ENCODE measurements at places on chromosomes 2 and 18.

GRCh38 chr2:192718340-192718739, 523.6 kb upstream of the TMEFF2 start:
- no peak for DNase-seq

- no peak for DNase-seq
Observed at GRCh38 chr2:196591621-196592022, 47.9 kb upstream of the CCDC150 start.

DNA sequence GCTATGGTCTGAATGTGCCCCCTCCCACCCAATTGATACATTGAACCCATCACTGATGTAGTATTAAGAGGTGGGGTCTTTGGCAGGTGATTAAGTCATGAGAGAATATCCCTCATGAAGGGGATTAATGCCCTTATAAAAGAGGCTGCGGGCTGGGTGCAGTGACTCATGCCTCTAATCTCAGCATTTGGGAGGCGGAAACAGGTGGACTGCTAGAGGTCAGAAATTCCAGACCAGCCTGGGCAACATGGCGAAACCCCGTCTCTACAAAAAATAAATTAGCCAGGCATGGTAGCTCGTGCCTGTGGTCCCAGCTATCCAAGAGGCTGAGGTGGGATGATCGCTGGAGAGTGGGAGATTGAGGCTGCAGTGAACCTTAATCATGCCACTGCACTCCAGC, 14.3 kb downstream of the POLR2D start:
- no peak for DNase-seq

GRCh38 chr2:64617631-64618151, 36.0 kb downstream of the SERTAD2 start:
- DNase-seq, result no peak

DNA sequence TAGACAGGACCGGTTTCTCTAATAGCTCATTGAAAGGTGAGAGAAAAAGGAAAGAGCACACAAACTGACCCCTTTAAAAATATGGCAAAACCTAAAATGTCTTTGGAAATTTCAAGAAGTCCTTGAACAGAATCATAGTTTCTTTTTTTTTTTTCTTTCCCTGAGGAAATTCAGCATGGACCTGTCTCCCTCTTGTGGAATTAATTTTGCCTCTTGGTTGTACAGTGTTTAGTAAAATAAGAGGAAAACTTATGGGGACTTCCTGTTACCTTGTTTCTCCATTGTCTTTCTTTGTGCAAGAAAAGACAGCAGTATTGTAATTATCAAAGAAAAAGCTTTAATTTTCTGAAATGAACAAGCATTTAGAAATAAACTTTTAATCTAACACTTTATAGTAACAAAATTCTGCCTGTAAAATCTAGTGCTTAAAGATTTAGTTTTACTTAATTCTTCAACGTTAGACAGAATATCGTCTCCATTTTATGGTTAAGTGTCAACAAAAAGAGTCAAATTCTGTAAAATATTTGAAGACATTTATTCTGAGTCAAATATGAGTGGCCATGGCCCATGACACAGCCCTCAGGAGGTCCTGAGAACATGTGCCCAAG, 176.3 kb upstream of the NABP1 start:
- DNase-seq, result no peak

DNA sequence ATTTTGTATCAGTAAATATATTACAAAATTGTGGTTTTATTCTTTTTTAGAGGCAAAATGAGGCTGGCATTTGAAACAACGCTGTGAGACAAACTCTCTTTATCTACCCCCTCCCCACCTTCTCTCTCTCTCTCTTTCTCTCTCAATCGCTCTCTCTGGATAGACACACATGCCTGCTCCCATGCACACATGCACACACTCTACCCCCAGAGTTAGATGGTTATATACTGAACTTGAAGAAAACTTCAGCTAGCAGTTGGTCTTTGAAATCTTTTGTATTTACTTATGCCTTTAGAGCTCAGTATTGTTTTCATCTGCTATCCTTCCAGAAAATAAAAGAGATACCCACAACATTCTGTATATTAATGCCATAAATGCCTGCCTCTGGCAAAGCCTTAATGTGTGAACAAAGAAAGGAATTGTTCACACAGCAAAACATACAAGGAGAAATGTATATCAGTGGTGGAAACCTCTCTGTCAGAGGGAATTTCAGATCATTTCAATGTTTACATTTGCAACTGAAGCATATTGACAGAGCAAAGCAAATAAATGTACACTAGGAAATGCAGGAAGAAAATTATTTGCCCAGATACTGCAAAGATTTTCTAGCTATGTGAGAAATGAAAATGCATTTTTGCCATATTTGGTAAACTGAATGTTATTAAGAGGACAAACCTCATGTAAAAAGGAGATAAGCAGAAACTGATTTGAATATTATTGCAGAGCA, 217.0 kb upstream of the UBE2E3 start:
- no peak for DNase-seq

DNA sequence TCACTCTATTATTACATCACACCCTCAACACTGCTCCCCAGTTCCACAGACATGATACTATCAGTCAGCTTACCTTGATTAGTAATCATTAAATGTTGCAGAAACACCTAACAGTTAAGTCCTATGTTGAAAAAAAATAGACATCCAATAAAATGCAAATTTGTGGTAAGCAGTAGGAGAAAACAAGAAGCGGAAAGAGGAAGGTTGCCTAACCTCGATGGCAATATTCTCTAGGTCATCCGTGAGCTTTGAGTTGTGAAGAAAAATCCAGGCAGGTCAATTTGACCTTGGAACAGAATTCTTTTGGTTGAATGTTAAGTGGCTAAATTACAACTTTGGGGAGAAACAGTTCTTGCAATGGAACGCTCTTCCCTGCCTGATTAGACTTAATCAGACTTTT, 264.4 kb downstream of the AFF3 start:
- no peak for DNase-seq

- DNase-seq, result no peak
Observed at GRCh38 chr2:154402213-154402612, 296.3 kb upstream of the KCNJ3 start.

DNA sequence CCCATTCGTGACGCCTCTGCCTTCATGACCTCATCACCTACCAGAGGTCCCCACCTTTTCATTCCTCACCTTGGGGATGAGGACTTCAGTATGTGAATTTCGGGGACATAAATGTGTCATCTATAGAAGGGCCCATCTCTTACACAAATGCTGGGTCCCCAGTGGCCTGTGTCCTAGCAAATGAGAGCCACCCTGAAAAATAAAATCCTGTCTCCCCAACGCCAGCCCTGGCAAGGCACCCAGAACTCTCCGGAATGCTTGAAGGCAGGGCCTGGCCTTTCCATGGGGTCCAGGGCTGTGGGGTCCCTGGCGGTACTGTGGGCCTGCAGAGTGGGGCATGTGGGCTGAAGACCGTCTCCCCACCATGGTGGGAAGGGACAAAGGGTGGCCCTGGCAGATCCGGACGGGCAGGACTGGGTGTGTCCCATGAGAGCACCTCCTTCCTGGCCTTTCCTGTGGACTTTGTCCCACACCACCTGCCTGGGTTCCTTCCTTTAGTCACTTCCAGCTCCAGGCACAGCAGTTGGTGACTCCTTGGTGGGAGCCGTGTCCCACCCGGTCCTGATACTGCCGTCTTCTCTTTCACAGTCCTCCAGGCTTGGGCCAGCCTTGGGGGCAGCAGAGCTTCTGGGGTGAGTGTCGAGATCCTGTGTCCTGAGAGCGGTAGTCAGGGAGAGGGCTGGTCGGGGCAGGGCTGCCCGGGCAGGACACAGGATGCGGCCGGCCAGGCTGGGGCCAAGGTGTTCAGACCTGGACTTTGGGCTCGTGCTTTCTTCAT, 18.6 kb downstream of the CAPN10 start:
- peak; percentile 7 for DNase-seq

- no peak for DNase-seq
Observed at GRCh38 chr2:98541906-98542305, 66.4 kb downstream of the COA5 start.

DNA sequence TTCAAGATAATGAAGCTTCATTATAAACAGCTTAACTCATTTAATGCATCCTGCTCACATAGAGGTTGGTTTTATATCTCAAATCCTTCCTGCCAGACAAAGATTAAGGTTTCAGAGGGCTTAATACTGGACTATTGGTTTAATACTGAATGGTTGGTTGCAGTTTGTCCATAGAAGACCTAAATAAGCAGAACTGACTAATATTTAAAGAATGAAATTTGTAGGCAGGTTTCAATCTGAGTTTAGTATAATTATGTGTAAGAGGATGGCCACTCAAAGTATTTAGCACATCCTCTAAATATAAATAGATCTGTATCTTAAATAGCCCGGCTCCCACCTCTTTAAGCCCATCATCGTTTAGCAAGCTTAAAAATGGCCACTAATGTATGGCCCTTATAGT, 92.5 kb downstream of the EPB41L5 start:
- no peak for DNase-seq

DNA sequence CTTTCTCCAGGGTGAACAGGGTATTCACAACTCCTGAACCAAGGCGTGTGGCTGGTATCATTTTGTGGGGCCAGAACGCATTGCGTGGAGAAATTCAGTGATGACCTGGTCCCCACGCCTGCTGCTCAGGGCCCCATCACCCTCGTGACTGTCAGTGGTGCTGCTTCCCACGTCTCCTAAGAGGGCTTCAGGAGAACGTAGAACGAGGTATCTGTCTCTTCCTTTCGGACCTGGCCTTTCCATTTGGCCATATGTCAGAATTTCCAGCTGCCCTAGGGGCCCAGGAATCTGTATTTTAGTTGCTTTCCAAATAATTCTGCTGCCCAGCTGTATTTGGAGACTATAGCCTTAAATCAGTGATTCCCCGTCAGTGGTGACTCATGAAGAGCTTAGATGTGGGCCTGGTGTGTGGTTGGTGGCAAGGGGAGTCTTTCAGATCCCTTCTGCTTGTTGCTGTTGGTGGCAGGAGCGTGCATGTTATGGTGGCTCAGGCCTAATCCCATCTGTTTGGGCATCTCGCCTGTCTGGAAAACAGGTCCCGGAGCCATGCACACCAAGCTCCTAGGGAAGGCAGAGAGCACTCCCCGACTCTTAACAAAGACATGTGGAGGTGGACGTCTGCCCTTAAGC, 56.4 kb downstream of the NPAS2 start:
- no peak for DNase-seq

DNA sequence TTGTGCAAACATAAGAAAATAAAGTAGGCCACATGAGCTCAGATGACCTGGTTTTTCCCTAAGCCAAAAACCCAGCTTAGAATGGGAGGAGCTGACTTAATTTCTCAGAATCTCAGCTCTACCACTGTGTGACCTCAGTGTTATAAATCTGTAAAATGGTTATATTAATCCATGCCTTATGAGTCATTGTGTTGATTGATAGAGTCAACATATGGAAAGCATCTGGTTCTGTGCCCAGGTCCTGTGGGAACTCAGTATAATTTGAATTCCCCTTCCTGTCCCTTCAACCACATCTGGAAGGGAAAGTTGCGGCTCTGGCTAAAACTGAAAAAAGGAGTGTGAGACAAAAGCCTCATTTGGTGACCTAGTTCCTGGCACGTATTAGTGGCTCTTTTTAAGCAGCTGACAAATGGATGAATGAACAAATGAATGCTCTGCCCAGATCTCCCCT, 25.7 kb downstream of the TMEM177 start:
- no peak for DNase-seq

- DNase-seq, result peak; percentile 28
Observed at GRCh38 chr2:32952761-32953476, 6.2 kb downstream of the LTBP1 start.

GRCh38 chr2:226497146-226497909, 302.3 kb downstream of the IRS1 start:
- DNase-seq, result no peak

DNA sequence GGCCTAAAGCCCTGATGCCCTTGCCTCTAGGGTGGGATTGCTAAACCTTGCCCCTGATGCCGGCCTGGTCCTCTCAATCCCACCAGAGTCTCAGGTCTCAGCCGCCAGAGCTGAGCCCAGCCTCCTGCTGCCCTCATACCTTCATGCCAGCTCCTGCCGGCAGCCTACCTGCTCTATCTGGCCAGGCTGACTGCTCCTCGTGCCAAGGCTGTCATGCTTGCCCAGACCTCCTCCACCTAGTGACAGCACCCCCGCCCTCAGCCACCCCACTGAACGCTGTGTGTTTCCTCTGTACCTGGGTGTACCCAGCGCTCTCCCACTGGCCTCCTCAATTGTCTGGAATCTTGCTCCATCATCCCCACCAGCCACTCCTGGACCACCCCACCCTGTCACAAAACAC, 120.1 kb downstream of the CACNB4 start:
- no peak for DNase-seq

DNA sequence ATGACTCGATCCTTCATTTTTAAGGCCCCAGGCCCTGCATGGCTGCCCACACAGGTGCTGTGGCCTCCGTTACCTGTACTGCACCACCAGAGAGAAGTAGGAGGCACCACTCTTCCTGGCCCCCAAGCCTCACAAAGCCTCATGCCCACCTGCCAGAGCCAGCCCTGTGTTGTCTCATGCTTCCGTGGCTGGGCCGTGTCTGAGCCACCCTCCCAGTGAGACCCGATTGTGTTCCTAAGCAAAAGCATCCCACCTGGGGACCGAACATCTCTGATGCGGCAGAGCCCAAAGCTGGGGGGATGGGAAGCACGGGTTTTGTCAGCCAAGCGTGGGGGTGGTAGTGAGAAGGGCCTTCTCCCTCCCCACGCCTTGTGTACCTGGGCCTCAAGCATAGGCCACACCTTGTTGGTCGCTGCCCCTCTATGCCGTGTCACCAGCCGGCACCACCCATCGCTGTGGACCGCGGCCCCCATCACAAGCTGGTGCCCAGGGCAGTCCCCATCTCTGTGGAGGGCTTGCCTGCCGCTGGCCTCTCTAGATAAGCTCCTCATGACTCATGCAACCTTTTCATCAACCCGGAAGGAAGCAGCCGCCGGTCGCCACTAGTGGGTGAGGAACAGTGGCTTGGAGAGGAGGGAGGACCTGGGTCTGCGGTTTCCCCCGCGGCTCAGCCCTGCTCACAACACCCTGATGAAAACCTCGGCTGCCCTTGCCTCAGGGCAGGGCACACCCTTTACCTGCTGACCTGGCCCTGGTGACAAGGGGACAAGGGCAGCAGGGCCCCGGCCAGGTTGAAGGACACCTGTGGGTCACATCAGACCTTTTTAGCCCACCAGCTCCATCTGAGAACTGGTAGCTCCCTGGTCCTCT, 2.7 kb upstream of the RNPEPL1 start:
- DNase-seq, result peak; percentile 72

- DNase-seq, result no peak
Observed at GRCh38 chr2:215772003-215772402, 241.3 kb downstream of the MREG start.

- no peak for DNase-seq
Observed at GRCh38 chr18:57431002-57431382, 4.2 kb upstream of the ONECUT2 start.

GRCh38 chr2:105393373-105394055, 5.3 kb downstream of the FHL2 start:
- DNase-seq, result no peak

GRCh38 chr2:20136149-20136548, 84.7 kb upstream of the LAPTM4A start:
- DNase-seq, result no peak

- no peak for DNase-seq
Observed at GRCh38 chr2:162196638-162197037, 44.6 kb upstream of the GCG start.
